ENCODE measurements at places on chromosomes 4 and X.

- no peak for DNase-seq
Observed at GRCh38 chr4:123976285-123976684, 579.7 kb downstream of the SPRY1 start.

- DNase-seq, result no peak
Observed at GRCh38 chrX:153816831-153817690, 13.3 kb downstream of the PDZD4 start.

DNA sequence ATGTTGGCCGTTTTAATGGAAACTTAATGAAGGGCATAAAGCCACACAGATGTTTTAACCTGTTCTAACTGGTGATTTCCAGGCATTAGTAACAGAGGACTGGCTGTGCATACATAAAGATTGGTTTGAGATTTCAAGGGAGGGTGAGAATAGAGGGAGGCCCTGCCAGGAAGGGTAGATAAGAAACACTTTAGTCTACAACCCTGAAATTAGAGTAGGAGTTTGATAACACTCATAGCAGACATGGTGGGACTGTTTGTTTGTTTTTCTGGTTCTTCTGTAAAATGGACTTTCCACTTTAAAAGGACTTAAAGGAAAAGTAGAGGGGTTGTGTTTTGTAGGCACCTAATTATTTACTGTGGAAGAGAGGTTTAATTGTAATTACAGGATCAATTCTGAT lies 16.2 kb downstream of the SLC4A4 start:
- no peak for DNase-seq

DNA sequence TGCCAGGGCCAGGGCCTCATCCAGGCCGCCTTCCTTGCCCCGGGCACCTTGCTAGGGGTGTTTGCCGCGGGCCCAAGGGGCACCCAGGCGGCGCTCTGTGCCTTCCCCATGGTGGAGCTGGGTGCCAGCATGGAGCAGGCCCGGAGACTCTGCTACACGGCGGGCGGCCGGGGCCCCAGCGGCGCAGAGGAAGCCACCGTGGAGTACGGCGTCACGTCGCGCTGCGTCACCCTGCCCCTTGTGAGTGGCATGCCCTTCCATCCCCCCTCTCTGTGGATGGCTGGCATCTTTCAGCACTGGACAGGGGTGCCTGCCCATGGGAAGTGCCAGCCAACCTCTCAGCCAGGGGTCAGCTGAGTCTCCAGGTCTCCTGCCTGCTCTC lies 3.6 kb downstream of the PLXNB3 start:
- no peak for DNase-seq

GRCh38 chr4:21544415-21544814 lies 404.2 kb downstream of the KCNIP4 start:
- no peak for DNase-seq

DNA sequence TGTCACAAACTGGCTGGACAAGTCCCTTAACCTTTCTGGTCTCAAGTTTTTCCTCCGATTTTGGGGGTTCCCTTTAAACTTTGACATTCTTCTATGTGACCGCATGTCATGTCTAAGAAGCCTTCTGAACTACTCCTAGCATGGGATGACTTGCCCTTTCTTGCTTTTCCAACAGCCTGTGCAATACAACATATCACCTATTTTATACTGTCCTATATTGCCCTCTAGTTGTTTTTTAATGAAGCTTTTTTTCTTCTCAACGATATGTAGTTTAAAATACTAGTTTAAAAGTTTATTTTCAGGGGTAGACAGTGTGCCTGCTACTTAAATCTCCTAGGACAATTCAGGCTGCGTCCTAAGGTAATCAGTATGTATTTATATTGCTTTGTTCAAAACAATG lies 1.0 kb upstream of the IGBP1 start:
- DNase-seq, result no peak

- DNase-seq, result no peak
Observed at GRCh38 chr4:107292979-107293378, 256.9 kb upstream of the DKK2 start.
